ENCODE measurements at places on chromosomes 4 and X. TPM values are rescaled to one million over a fixed set of nuclear protein-coding genes. Genes with fewer than 3 reads are reported as not detected.

DCX gene
- not detected for total RNA-seq

MAGEC2 gene
- total RNA-seq, result not detected

SPARCL1 gene
- not detected for total RNA-seq

TXK gene
- 74.9 TPM for total RNA-seq

AWAT2 gene
- total RNA-seq, result not detected

DMD gene
- total RNA-seq, result 2.4 TPM

CFAP99 gene
- 0.10 TPM for total RNA-seq

SASH3 gene
- total RNA-seq, result 132 TPM

C4orf51 gene
- total RNA-seq, result not detected

DCHS2 gene
- 0.31 TPM for total RNA-seq

GNRHR gene
- total RNA-seq, result not detected

AFF2 gene
- 16.2 TPM for total RNA-seq

AVPR2 gene
- total RNA-seq, result not detected

REPS2 gene
- total RNA-seq, result 1.8 TPM

SMS gene
- total RNA-seq, result 38.9 TPM

GAB3 gene
- total RNA-seq, result 10.1 TPM

FSTL5 gene
- total RNA-seq, result under 0.01 TPM

PPEF2 gene
- 0.63 TPM for total RNA-seq

ARHGAP36 gene
- total RNA-seq, result not detected

ARR3 gene
- total RNA-seq, result not detected

SPIN2B gene
- total RNA-seq, result 5.1 TPM

All from mononuclear cell (primary cell).